Right renal cortex interstitium (tissue), 3 donors: ENCODE measurements at places on chromosomes 13 and 19. TPM values are rescaled to one million over a fixed set of nuclear protein-coding genes. Genes with fewer than 3 reads are reported as not detected.

- peak; percentile 1 for DNase-seq
Measured at GRCh38 chr19:41696402-41697197, 8.5 kb upstream of the CEACAM7 start.

DNA sequence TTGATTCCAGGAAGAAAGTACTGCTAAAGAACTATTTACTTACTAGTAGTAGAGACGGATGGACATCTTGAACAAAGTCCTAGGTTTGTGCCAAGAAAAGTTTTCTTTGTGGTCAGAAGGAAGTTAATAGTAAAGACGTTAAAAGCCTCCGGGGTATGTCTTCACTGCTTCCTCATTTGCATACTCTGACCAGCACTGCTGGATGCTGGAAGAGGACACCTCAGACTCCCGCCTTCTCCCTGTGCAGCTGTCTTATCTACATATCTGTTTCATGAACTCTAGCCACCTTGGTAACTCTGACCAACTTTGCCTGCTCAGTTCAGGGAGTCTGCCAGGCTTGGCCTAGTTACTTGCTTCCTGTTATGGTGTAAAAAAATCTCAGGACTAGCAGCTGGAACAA, 1109.1 kb upstream of the MIR17HG start:
- no peak for DNase-seq

DNA sequence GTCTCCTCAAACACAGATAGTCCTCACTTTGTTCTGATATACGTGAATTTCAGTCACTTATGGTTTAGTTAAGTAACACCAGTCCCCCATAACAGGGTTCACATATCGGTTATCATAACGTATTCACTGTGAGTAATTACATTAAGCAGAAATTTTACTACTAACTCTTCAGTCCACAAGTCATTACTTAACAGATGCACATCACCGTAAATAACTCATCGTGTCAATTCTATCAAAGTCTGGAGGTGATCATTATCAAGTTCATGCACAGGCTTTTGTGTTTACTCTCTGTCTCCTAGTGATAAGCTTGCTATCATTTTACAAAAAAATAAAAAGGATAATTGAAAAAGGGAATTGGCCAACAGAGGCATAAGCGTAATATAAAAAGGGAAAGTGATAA, 287.4 kb upstream of the ATXN8OS start:
- DNase-seq = no peak

DNA sequence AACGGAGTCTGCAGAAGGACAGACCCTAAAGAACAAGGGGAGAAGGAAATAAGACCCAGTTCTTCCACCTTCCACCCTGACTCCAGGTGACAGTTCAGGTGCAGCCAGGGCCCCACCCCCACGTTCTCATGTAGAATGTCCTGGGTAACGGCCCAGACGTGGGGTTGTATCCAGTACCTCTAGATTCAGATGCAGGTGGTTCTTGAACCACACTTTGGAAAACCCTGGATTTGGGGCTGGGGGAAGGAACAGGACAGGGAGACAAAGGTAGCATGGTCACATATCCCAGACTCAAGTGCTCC, 2.2 kb downstream of the DMPK start:
- DNase-seq = no peak

DNA sequence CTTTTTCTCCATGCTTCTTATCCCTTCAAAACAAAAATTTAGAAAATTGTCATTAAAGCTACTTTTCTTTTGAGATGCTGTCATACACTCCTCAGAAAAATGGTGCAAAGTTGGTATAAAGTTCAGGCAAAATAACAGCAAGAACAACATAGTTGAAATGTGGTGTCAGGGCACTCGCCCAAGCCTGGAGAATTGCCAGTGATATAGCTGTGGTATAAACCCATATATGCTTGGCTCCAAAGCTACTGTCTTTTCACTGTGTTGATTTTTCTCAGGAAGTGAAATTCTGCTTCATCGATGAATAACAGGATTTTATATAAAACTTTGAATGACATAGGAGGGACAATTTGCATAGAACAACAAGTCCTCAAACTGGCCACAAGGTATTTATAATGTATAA, 2532.9 kb downstream of the PCDH9 start:
- DNase-seq = no peak

DNA sequence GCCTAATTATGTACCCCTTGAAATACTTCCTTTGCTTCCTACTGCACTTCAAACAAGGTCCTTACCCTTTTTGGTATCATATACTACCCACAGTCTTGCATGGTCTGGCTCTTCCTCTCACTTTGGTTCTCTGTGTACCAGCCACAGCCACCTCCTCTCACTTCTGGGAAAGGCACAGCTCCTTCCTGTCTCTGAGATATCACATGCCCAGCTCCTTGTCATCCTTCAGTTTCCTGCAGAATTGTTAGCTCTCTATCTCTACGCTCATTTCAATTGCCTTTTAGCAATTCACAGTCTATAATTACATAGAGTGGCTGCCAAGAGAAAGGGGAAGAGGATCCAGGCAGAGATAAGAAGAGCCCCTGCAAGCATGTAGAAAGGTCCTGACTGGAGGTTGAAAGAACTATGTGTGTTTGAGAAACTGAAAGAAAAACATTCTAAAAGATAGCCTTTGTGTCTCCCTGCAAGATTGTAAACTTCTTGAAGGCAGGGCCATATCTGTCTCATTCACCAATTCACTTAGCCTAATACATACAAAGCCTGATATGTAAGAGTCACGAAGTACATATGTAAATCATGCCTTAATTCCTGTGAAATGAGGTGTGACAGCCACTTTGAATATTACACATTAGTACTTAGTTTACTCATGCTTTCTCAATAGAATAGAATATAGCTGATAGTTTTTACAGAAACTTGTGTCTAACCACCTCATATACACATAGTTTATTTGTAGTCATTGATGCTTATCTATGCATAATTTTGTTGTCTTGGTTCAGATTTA, 933.1 kb downstream of the DIAPH3 start:
- no peak for DNase-seq

GRCh38 chr13:30464496-30465342, 1.0 kb downstream of the HMGB1 start:
- DNase-seq = peak; percentile 61

DNA sequence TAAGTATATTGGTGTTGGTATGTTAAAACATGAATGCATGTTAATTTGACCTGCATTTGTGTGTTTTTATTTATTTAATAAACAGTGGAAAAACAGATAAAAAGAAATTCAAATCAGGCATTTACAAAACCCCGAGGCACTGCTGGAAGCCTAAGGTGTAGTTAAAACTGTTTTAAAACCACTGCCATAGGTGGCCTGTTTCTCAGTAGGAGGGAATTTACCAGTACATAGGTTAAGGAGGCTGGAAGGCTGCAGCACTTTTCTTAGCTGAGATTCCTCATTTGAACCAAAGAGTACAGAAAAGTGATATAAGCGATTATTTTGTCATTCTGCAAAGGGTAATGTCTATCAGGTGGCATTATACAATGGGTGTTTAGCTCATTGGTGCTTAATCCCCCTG, 99.6 kb downstream of the PAN3 start:
- no peak for DNase-seq

DNA sequence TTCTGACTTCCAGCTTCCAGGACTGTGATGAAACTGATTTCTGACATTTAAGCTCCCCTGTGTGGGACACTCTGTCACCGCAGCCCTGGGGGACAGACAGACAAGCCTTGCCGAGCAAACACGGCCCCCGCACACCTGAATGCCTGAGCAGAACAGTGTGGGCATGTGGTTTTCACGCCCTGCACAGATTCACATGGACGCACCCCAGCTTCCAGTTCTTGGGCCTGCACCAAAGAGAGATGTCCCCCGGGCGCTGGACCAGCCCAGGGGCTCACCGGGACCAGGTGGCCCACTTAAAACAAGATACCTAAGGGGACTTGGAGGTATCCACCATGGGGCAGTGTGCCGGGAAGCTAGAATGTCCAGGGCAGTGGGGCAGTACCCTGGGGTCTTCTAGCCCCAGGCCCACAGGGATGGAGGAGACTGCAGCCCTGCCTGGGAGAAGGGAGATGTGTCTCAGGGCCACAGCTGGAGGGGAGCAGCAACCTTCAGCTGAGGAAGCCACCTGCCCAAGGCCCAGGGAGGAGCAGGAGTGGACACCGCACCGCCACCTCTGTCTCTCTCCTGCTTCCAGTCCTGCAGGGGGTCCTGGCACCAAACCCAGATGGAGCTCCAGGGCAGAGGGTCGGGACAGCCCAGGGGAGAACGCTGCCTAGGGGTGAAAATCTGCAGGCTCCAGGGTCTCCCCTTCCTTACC, 50.5 kb downstream of the SOX1 start:
- no peak for DNase-seq

The DCT gene
- 0.11 TPM for polyA plus RNA-seq

The INSR gene
- 24.8 TPM for polyA plus RNA-seq

The IL17D gene
- polyA plus RNA-seq = 7.2 TPM

The CYP2F1 gene
- not detected for polyA plus RNA-seq

The PTGIR gene
- polyA plus RNA-seq = 1.6 TPM

The MCEMP1 gene
- polyA plus RNA-seq = not detected

The MYH14 gene
- polyA plus RNA-seq = 19.0 TPM

The CARS2 gene
- polyA plus RNA-seq = 52.6 TPM
